ENCODE measurements at places on chromosomes 12 and 14. TPM values are rescaled to one million over a fixed set of nuclear protein-coding genes. Genes with fewer than 3 reads are reported as not detected.

Gene RNASE3
- not detected for total RNA-seq

Gene HOXC4
- total RNA-seq, result 2.4 TPM

Gene SERPINA10
- total RNA-seq, result not detected

Gene TSPAN8
- not detected for total RNA-seq

Gene EGLN3
- total RNA-seq, result 4.3 TPM

Gene KSR2
- total RNA-seq, result 0.15 TPM

Gene MYO1H
- total RNA-seq, result not detected

Gene LBHD2
- not detected for total RNA-seq

Gene SLC6A12
- 3.4 TPM for total RNA-seq

Gene MFAP5
- 3.9 TPM for total RNA-seq

Gene LTB4R2
- 16.7 TPM for total RNA-seq

Gene GLIPR1L1
- not detected for total RNA-seq

Gene AMDHD1
- total RNA-seq, result 0.11 TPM

Gene SYT1
- total RNA-seq, result 0.45 TPM

Gene SIX4
- 20.6 TPM for total RNA-seq

Gene NKX2-1
- 4.7 TPM for total RNA-seq

Gene PLCZ1
- not detected for total RNA-seq

Gene CACNA1C
- total RNA-seq, result 1.8 TPM

Gene RXYLT1
- 46.9 TPM for total RNA-seq

Gene TMEM30B
- not detected for total RNA-seq

Gene ZFHX2
- total RNA-seq, result 0.23 TPM
